ENCODE measurements at places on chromosomes 4 and X. TPM values are rescaled to one million over a fixed set of nuclear protein-coding genes. Genes with fewer than 3 reads are reported as not detected.

DNA sequence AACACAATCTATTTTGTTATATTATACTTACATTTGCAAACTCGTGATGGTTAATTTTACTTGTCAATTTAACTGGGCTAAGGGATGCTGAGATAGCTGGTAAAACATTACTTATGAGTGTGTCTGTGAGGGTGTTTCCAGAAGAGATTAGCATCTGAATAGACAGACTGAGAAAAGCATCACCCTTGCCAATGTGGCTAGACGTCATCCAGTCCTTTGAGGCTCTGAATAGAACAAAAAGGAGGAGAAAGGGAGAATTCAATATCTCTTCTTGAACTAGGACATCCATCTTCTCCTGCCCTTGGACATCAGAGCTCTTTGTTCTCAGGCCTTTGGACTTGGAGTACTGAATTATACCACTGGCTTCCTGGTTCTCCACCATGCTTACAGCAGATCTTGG, 154.6 kb downstream of the EPHA5 start:
- DNase-seq: no peak

DNA sequence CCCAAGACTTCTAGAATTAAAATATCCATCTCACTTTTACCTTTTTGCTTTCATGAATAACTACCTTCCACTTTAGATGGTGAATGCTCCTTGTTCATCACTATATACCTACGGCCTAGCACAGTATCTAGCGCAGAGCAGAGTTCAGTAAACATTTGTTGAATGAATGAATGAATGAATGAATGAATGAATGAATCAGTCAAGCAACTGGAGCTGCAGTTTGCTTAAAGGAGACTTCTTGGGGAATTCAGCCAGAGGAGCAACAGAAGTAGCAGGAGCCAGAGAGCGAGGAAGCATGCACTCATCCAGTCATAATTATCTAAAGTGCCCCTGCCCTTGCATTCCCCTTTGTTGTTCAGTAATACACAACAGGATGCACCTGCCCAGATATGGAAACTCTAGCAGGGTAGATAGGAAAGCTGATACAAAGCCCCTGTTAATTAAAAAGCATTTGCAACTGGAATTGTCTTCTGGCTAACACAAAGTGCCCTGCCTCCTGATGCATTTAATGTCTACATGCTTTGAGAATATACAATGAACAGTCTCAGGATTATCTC, 103.0 kb upstream of the MBNL3 start:
- no peak for DNase-seq

DNA sequence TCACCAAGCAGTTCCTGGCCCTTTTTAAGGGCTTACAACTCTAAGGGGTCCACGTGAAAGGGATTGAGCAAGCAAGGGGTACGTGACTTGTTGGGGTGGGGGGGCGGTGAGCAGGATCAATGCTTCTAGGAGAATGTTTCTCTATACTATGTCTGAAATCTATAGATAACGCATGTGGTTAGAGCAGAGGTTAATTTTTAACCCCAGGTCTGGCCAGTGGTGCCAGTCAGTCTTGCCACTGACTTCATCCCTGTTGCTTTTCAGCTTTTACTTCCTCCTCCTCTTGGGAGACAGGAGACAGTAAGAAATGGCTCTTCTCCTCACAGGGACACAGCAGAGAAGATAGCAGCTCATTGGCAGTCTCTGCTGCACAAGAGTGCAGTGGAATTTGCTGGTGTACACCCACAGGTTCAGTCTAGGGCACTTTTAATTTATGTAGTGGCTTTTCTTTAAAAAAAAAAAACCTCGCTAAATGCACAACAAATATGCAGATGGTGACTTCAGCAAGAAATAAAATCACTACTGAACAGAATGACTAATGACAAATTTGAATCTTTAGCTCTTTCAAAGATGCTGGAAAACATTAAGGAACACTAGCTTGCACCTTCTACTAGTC, 190.5 kb downstream of the CCNG2 start:
- no peak for DNase-seq

GRCh38 chrX:151825007-151825406, 87.7 kb upstream of the MAGEA4 start:
- DNase-seq: no peak

DNA sequence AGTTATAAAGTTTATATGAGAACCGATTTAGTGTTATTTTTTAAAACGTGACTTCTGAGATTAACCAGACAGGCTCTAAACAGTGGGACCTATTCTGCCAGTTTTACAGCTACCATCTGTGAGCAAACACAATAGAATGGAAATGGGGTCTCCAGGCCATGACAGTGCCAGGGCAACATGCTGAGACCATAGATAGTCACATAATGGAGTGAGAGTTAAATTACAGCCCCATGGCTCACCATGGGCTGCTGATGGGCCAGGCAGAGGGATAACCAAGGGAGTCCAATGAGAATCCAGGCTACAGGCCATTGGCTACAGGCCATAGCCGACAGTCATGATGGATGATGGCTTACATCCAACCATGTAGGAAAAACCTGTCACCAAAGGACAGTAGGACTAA, 183.5 kb upstream of the NDP start:
- no peak for DNase-seq

DNA sequence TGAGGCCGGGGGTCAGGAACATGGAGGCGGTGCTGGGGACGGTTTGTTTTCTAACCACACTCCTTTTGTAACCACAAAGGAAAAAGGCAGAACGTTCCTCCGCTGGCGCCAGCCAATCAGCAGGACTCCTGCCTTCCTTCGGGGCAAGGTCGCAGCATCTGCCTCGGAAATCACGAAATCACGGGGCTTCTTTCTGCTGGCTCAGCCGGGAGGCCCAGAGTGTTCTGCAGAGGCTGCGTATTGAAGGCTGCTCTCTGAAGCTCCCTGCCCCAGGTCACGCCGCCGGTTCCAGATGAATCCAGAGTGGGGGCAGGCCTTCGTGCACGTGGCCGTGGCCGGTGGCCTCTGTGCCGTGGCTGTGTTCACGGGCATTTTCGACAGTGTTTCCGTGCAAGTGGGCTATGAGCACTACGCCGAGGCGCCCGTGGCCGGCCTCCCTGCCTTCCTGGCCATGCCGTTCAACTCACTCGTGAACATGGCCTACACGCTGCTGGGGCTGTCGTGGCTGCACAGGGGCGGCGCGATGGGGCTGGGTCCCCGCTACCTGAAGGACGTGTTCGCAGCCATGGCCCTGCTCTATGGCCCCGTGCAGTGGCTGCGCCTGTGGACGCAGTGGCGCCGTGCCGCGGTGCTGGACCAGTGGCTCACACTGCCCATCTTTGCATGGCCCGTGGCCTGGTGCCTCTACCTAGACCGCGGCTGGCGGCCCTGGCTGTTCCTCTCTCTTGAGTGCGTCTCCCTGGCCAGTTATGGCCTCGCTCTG, 9.4 kb downstream of the TMEM187 start:
- no peak for DNase-seq

DNA sequence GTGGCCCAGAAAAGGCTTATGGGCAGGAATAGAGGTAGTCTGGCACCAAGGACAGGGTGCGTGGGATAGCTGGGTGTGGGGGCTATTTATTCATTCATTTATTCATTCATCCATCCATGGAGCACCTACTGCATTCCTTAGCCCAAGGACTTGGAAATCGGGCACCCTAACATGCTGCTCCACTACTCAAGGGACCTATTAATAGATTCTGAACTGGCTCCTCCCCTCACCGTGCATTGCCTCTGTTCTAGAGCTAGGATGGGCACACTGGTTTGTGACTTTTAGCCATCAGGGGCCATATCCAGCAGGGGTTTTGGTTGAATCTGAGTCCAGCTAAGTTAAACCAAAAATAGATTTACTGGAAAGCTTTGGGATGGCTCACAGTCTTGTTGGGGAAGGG, 30.6 kb upstream of the PJA1 start:
- DNase-seq: no peak

The ETNPPL gene
- not detected for total RNA-seq

The CMC4 gene
- 6.1 TPM for total RNA-seq

The CAPN6 gene
- 1.5 TPM for total RNA-seq

The C4orf54 gene
- total RNA-seq: not detected

The TBC1D1 gene
- total RNA-seq: 139 TPM
